Hematopoietic multipotent progenitor cell treated with erythropoietin and hydrocortisone succinate and interleukin-3 and kit ligand, for 8 days (in vitro differentiated cells): ENCODE measurements at places on chromosomes 2 and 18.

- DNase-seq: peak; percentile 79
Observed at GRCh38 chr2:65377556-65378192, 54.7 kb downstream of the SPRED2 start.

DNA sequence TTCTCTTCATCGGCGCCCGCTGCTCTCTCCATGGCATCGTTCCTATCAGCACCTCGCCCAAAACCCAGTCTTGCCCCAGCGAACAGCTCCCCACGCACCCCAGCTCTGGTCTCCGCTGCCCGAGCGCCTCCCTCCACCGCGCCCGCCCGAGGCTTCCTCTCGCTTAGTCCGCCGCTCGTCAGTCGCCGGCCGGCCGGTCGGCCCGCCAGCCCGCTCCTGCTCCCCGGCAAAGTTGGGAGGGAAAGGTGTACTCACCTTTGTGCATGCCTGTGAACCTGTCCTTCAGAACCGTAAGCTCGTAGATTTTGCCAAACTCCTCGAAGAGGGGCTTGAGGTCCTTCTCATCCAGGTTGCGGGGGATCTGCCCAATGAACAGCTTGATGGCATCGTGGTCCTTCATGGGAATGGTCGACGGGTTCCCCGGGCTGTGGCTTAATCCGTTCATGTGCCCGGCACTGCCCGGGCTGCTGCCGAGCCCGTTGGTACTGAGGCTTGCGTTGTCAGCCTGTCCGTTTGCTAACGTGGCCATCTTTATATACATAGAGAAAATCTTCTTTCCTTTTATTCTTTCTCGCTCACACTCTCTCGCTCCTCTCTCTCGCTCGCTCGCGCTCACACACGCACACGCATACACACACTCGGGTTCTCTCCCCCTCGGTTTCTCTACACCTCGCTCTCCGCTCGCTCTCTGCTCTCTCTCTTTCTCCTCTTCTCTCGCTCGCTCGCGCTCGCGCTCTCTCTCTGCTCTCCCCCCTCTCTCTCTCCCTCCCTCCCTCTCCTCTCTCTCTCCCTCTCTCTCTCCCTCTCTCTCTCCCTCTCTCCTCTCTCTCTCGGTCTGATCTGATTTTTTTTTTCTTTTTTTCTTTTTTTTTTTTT lies at the start of gene CELF4:
Gene CELF4 (minus strand): TSS at position 698 of the 876 bp plus-strand sequence.
- no peak for DNase-seq

DNA sequence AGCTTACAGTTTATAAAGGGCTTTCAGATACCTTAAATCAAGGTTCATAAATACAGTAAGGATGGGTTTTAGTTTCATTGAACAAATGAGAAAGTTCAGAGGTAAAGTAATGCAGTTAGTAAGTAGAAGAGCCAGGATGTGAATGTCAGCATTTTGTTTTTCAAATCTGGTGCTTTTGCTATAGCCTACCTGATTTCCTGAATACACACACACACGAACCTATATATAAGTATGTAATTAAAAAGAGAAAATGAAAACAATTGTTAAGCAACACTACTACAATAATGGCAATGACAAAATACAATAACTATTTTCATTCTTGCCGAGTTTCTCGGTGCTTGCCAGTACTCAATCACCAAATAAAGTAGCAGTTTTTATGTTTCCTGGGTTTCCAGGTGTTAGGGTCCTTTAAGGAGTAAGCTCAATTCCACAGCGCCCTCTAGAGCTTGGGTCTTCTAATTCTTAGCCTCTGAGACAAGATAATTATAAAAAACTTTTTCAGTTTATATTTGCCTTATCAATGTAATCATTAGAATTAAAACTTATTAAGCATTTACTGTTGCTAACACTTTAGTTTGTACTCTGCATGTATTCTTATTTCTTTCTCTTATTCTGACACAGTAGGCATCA lies 512.9 kb upstream of the ACVR2A start:
- peak; percentile 9 for DNase-seq

DNA sequence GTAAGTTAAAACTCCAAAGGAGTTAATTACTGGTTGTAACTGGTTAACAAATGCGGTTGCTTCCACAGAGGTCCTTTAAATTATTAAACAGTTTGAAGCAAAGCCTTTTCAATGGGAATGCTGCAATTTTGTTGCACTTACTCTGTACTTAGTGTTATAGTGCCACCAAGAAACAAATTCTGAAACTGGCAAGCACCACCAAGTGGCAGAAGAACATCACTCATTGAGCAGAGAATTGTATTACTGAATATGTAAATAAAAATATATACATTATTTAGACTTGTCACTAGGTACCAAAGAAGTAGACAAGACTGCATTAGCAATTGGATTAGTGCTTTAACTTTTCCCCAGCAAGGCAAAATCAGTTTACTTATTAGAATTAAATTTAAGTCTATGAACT lies 2.6 kb upstream of the TMEFF2 start:
- DNase-seq: peak; percentile 9

GRCh38 chr2:225630824-225631533 lies 231.5 kb downstream of the NYAP2 start:
- DNase-seq: no peak

- DNase-seq: peak; percentile 23
Observed at GRCh38 chr2:86078774-86079545, 26.7 kb downstream of the POLR1A start.

GRCh38 chr2:198700319-198700718 lies 757.4 kb downstream of the SATB2 start:
- DNase-seq: no peak

- no peak for DNase-seq
Observed at GRCh38 chr2:120315367-120316033, 30.4 kb upstream of the INHBB start.

- DNase-seq: no peak
Observed at GRCh38 chr2:217787160-217787877, 215.5 kb downstream of the TNS1 start.

GRCh38 chr2:28350791-28351285 lies 41.8 kb upstream of the FOSL2 start:
- DNase-seq: no peak

GRCh38 chr2:174341293-174341994 lies 6.7 kb downstream of the SP9 start:
- peak; percentile 85 for DNase-seq

DNA sequence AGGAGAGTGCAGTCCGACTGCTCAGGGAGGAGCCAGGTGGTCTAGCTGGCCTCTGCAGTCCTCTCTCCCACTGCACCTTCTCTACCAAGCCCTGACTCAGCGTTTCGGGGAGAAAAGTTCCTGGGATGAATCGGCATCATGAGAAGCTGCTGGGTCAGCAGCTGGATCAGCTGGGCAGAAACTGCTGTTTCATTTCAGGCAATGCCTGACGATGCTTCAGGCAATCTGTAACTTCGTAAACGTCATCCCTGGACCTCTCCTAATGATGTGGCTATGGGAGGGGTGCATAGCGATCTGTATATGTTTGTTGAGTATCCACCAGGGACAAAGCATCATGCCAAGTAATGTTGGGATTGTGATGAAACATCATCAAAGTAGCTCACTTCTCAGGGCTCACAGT lies 20.7 kb downstream of the LIPG start:
- no peak for DNase-seq

DNA sequence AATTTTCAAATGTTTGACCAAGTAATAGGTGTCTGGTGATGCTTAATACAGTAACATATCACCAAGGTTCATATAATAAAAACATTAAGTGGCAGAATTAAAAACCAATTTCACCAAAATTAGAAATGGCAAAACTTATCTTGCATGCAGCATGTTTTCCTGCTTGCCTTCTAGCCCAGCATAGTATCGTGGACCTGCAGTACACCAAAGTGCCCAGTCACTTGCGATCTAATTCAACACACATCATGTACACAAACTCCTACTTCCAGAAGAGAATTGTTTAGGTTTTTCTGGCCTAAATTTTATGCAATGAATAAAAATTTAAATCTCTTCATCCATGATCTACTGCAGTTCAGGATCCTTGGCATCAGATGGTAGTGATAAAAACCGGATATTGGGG lies 28.9 kb downstream of the LPIN2 start:
- peak; percentile 51 for DNase-seq

DNA sequence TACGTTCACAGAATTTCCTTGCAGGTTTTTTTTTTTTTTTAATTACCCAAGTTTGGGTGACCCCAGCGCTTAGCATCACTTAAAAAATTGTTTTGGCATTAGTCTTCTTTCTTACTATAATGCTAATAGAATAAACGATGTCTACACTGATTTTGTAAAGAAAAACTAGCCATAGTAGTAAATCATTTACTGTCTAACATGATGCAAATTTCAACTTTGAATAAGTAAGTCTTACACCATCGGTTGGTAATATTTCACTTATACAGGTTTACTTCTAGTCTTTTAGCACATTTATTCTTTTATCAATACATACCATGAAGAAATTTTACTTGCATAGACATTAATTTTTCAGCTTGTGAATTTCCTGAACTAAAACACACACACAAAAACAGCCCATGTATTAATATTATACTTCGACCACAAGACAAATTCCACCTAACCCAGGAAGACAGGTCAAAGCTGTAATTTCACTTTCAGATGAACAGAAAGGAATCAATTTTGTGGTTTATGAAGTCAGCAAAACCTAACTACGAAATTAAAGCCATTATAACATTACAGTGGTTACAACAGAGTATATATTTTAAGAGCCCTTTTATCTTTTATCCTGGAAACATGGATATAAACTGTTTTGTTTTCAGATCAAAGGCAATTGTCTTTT lies 1.9 kb downstream of the YES1 start:
- no peak for DNase-seq

GRCh38 chr2:190815226-190815625 lies 65.4 kb upstream of the GLS start:
- no peak for DNase-seq

DNA sequence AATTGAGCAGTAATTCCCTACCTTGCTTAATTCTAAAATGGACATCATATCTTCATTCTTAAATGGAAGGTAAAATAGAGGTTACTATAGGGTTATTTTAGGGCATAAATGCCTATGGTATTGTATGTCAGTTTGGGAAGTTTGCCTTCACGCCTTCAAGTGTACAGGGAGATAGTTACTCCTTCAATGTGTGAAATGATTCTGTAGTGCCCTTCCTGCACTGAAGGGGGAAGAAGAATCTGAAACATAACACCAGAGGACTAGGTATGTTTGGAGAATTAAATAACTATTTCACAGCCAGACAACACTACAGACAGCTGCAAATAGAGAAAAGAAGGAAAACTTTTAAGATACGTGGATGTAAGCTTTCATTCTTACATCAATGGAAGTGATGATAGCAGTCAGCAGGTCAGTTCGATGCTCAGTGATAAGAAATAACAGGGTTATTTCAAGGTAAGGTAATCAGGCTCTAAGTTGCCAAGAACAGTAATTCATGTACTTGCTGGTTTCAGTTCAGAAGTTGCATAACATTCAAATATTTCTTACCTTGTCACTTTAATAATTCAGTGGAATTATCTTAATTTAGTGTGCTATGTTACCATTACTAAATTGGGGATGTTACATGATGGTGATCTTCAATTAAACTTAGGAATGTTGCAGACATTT lies 4.0 kb downstream of the PKP4 start:
- peak; percentile 29 for DNase-seq

GRCh38 chr2:241742320-241742939 lies 8.0 kb downstream of the D2HGDH start:
- DNase-seq: no peak

- no peak for DNase-seq
Observed at GRCh38 chr2:41729800-41730364, 317.9 kb upstream of the PKDCC start.

GRCh38 chr2:72004201-72004915 lies 143.3 kb downstream of the CYP26B1 start:
- no peak for DNase-seq

DNA sequence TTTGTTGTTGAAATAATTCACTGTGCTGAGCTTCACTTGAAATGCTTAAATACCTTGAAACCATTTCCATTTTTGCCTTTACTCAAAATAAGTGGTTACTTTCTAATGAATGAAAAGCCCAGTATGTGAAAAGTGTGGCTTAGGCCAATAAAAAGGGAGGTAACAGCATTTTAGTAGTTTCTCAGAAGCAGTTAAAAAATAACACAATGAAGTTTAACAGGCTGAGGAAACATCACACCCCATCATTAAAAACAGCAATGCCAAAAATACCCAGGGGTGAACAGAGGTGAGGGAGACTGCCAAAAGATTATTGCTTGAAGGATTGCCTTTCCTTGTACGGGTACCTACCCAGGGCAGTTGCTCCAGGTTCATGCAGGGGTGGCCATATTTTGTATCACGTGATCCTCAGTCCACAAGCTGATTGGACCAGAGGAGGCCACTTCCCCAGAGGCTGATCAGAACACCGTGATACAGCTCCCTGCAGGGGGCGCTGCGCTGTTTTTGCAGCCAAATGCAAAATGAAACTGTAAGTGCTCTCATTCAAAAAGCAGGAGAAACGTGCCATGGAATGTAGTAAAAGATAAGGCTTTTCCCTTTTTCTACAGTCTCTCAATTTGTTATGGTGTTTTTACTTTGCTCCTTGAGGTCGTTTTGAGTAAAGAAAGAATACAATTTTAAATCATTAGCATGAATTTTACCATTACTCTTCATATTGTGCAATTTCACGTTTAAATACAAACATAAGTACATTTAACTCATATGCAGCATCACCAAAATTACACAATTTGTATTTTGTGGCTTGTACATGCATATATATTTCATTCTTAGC lies 70.2 kb upstream of the SH3BP4 start:
- peak; percentile 68 for DNase-seq

- DNase-seq: no peak
Observed at GRCh38 chr2:124542932-124543640, 518.0 kb downstream of the CNTNAP5 start.

DNA sequence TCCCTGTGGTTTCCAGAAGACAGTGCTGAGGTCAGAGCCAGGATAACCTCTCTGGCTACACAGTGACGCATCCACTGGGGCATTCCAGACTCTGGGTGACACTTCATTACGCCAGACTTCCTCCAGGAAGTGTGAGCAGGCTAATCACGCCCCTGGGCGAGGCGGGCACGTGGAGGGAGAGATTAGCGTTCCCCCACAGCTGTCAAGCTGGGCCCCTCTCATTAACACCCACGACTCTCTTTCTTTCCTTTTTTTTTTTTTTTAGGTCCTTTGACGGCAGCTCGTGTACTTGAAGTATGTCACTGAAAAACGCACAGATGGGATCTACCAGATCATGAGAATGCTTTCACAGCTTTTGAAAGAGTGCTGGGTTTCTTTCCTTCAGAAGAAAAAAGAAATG lies 274.6 kb downstream of the AFF3 start:
- DNase-seq: no peak

DNA sequence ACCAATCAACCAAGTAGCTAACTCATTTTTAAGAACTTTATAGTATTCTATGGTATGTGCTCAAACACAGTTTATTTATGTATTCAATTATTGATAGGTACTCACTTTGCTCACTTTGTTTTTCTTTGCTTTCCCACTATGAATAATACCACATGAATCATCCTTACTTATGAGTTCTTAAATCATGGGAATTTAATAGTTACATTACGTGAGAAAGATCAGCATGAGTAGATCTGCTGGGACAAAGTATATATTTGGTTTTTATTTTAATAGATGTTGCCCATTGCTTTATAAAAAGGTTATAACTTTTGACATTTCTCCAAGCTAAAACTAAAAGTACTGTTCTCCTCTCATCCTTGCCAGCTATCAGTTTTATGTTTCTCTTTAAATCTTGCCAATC lies 390.7 kb downstream of the LRATD1 start:
- no peak for DNase-seq

GRCh38 chr2:170235860-170236679 lies 58.1 kb downstream of the MYO3B start:
- peak; percentile 74 for DNase-seq
